ENCODE measurements at places on chromosomes 6 and 20.
A peak's percentile ranks its signal among the peaks of the same experiment; 100 is the strongest.

DNA sequence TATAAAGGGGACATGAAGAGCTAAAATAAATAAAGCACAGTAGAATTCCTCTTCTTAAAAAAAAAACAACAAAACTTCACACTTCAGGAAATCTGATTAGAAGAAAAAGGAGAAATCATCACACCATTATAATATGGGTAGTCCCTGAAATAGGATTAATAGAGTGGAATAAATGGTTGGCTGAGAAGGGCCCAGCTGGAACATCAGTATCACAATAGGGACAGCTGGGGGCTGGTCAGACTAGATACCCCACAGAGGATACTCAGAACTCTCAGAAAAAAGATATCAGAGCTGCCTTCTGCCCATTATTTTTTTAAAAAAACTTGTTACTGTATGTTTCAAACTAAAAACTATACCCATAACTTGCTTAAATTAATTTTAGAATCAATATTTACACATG lies 75.2 kb downstream of the DST start:
- no peak overlapping the region for H3K4me3 ChIP-seq
- peaks cover 8% of the 10 kb centered on the region for H3K36me3 ChIP-seq
- peak; percentile 60 for DNase-seq
- H3K4me1 ChIP-seq = no peaks in the 10 kb centered on the region
- H3K27me3 ChIP-seq = no peaks in the 10 kb centered on the region
- H3K27ac ChIP-seq = no peak overlapping the region

GRCh38 chr6:113809826-113810225 lies 47.3 kb upstream of the MARCKS start:
- no peak overlapping the region for H3K27ac ChIP-seq
- no peaks in the 10 kb centered on the region for H3K4me1 ChIP-seq
- no peaks in the 10 kb centered on the region for H3K27me3 ChIP-seq

DNA sequence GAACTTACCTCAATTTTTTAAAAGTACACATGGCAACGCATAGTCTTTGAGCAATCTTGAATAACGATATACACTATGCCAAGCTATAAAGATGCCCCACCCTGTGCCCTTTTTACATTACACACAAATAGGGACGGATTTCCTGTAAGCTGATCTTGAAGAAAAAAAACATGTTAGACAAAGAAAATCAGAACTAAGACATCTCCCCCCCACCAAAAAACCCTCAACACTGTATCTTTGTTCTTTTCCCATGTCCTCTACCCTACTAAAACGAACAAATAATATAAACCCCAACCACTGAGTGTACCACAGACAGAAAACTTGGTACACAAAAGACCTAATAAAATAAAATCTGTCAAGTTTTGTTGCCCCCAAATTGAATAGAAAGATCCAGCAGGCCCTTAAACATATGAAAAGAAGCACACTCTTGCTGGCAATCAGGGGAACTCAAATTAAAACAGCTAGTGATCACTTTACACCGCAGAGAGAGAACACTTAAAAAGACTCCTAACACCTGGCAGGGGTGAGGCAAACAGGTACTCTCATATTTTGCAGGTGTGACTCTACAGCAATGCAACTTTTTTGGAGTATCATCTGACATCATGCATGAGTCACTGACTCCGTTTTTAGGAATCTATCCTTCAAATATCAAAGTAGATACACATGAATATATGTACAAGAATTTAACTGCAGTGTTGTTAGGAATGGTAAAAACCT lies 29.6 kb downstream of the BACH2 start:
- H3K27ac ChIP-seq = no peak overlapping the region
- no peak overlapping the region for H3K4me3 ChIP-seq
- no peaks in the 10 kb centered on the region for H3K36me3 ChIP-seq
- no peak for DNase-seq

GRCh38 chr6:23213651-23214050 lies 644.3 kb downstream of the HDGFL1 start:
- no peaks in the 10 kb centered on the region for H3K27me3 ChIP-seq
- no peak for DNase-seq
- no peak overlapping the region for H3K4me3 ChIP-seq
- H3K27ac ChIP-seq = no peak overlapping the region
- no peaks in the 10 kb centered on the region for H3K4me1 ChIP-seq

DNA sequence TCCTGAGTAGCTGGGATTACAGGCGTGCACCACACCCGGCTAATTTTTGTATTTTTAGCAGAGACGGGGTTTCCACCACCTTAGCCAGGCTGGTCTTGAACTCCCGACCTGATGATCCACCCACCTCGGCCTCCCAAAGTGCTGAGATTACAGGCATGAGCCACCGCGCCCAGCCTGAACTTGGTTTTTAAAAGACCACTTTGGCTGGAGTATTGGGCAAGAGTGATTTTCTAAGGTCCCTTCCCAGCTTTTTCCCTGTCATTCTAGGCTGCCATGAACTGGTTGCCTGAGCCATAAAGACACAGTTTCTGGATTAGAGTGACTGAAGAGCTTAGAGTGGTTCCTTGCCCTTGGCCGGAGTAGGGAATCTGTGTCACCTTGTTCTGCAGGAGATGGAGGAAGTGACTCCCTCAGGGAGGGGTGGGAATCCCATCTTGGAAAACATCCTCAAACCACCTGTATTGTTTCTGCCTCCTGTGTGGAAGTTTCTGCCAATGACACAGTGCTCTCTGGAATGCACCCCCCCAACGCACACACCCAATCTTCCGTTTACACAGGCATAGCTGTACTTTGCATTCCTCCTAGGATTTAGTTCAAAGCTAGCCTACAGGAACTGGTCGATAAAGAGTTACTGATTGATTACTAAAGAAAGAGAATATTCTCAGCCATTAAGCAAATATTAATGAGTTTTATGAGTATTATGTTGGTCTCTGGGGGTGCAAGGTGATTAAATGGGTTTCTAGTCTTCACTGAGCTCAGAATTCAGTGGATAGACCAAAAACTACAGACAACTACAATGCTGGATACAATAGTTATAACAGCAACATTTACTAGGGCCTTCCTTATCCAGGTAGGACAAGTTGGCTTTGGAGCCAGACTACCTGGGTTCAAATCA lies 18.2 kb downstream of the BCL2L1 start:
- peak overlapping the region; percentile 67 for H3K27ac ChIP-seq
- H3K36me3 ChIP-seq = peaks cover 36% of the 10 kb centered on the region
- H3K27me3 ChIP-seq = no peaks in the 10 kb centered on the region
- no peak for DNase-seq

- DNase-seq = no peak
- H3K27ac ChIP-seq = no peak overlapping the region
- H3K4me3 ChIP-seq = no peak overlapping the region
- no peaks in the 10 kb centered on the region for H3K4me1 ChIP-seq
These were observed 230.9 kb upstream of the DTNBP1 start for GRCh38 chr6:15893556-15894253.

GRCh38 chr6:169165561-169166300 lies 87.9 kb downstream of the THBS2 start:
- H3K27ac ChIP-seq = peak overlapping the region; percentile 10
- no peaks in the 10 kb centered on the region for H3K36me3 ChIP-seq
- DNase-seq = no peak
- no peak overlapping the region for H3K4me3 ChIP-seq

DNA sequence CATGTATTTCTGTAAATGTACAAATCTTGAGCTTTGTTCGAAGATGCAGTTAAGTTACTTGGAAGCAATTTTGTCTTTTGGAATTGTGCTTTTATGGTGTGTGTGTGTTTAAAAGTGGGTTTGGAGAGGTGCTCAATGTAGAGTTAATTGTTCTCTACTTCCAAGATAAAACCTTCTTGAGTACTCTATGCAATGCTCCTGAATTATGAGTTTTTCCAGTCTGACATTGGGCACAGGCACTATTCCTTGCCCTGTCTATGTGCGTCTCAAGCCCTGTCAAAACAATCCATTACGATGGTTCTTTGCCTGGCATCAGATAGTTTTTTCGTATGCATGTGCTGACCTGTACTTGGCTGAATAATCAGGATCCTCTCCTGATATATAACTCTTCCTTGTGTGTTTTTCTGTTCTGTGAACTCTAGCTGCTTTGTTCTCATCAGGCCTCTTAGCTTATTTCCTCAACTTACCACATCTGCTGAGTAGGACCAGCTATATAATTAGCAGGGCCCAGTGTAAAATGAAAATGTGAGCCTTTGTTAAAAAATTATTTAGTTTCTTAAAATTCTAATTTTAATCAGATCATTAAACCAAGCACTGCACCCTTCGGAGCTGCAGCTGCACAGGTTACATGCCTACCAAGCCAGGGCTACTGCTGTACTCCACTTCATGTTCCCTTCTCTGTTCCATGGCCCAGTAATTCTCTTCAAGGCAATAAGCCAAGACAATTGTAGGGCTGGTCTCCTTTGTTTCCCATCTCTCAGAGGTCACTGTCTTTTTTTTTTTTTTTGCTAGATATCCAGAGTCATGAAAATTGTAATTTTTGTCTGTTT lies 160.1 kb downstream of the ZFAND3 start:
- H3K27me3 ChIP-seq = no peaks in the 10 kb centered on the region
- no peak overlapping the region for H3K4me3 ChIP-seq
- no peak overlapping the region for H3K27ac ChIP-seq

- no peak for DNase-seq
- H3K27me3 ChIP-seq = peaks cover 94% of the 10 kb centered on the region
- H3K4me1 ChIP-seq = peaks cover 30% of the 10 kb centered on the region
These were observed 8.0 kb upstream of the NKX2-2 start for GRCh38 chr20:21521596-21522480.

GRCh38 chr20:23456409-23456808 lies 3.7 kb upstream of the CST11 start:
- no peak overlapping the region for H3K27ac ChIP-seq
- H3K27me3 ChIP-seq = no peaks in the 10 kb centered on the region
- H3K36me3 ChIP-seq = no peaks in the 10 kb centered on the region
- DNase-seq = no peak
- no peak overlapping the region for H3K4me3 ChIP-seq

DNA sequence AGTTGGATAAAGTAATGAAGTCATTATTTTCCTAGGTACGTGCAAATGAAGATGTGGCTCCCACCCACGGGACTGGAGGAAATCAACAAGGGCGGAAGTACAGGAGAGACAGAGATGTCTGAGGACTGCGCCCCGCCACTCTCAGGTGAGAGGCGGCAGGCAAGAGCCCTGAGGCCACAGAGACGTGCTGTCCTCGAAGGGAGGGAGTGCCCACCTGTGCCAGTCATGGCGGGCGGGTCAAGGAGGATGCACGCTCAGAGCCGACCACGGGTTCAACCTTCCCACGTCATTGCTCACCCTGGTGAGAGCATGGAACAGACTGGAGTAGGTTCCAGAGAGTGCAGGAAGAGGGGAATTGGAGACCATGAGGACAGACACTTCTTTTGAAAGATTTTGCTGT lies 12.7 kb downstream of the CST8 start:
- H3K27ac ChIP-seq = no peak overlapping the region
- no peaks in the 10 kb centered on the region for H3K36me3 ChIP-seq
- H3K4me3 ChIP-seq = no peak overlapping the region

GRCh38 chr20:3757268-3757667 lies 10.3 kb downstream of the ADISSP start:
- no peak overlapping the region for H3K4me3 ChIP-seq
- peaks cover 22% of the 10 kb centered on the region for H3K4me1 ChIP-seq
- H3K27ac ChIP-seq = no peak overlapping the region
- no peak for DNase-seq

GRCh38 chr6:150251566-150252186 lies 108.8 kb downstream of the PPP1R14C start:
- H3K27ac ChIP-seq = no peak overlapping the region
- peaks cover 2% of the 10 kb centered on the region for H3K4me1 ChIP-seq
- peaks cover 3% of the 10 kb centered on the region for H3K27me3 ChIP-seq
- H3K4me3 ChIP-seq = no peak overlapping the region
- H3K36me3 ChIP-seq = peaks cover 3% of the 10 kb centered on the region
- DNase-seq = no peak

- no peaks in the 10 kb centered on the region for H3K27me3 ChIP-seq
- peaks cover 20% of the 10 kb centered on the region for H3K4me1 ChIP-seq
- no peak for DNase-seq
- peaks cover 32% of the 10 kb centered on the region for H3K36me3 ChIP-seq
- H3K27ac ChIP-seq = no peak overlapping the region
These were observed 41.1 kb downstream of the EZR start for GRCh38 chr6:158778005-158778527.

DNA sequence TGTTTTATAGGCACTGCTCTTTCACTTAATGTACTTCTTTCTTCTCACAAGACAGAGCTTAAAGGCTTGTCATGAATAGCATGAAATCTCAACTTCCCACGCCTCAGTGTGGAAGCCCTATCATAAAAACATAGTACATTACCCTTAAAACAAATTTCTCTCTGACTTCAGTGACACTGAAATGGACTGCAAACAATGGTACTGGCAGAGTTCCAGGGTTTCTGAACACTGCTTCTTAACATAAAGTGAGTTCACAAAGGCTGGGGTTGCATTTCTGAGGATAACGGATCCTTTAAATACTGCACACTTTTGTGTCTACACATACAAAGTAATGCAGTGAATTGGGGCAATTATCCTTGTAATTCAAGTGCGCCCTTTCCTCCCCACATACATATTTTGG lies 32.3 kb upstream of the PLEKHG1 start:
- H3K36me3 ChIP-seq = no peaks in the 10 kb centered on the region
- no peak overlapping the region for H3K4me3 ChIP-seq
- H3K27me3 ChIP-seq = no peaks in the 10 kb centered on the region
- H3K27ac ChIP-seq = peak overlapping the region; percentile 22

- H3K4me3 ChIP-seq = no peak overlapping the region
- no peaks in the 10 kb centered on the region for H3K27me3 ChIP-seq
- no peak overlapping the region for H3K27ac ChIP-seq
- H3K36me3 ChIP-seq = no peaks in the 10 kb centered on the region
- no peak for DNase-seq
These were observed 52.1 kb downstream of the SOD2 start for GRCh38 chr6:159640722-159641482.

- no peak for DNase-seq
- no peaks in the 10 kb centered on the region for H3K4me1 ChIP-seq
- H3K27ac ChIP-seq = no peak overlapping the region
- no peaks in the 10 kb centered on the region for H3K36me3 ChIP-seq
- no peak overlapping the region for H3K4me3 ChIP-seq
These were observed 256.2 kb upstream of the IRAK1BP1 start for GRCh38 chr6:78611102-78611620.

- peaks cover 29% of the 10 kb centered on the region for H3K4me1 ChIP-seq
- H3K4me3 ChIP-seq = no peak overlapping the region
- H3K36me3 ChIP-seq = no peaks in the 10 kb centered on the region
- no peak for DNase-seq
These were observed 174.9 kb upstream of the THBS2 start for GRCh38 chr6:169428532-169428931.

- no peak overlapping the region for H3K27ac ChIP-seq
- H3K27me3 ChIP-seq = no peaks in the 10 kb centered on the region
- peaks cover 12% of the 10 kb centered on the region for H3K36me3 ChIP-seq
- DNase-seq = no peak
These were observed 28.4 kb upstream of the SDHAF4 start for GRCh38 chr6:70538376-70538775.

DNA sequence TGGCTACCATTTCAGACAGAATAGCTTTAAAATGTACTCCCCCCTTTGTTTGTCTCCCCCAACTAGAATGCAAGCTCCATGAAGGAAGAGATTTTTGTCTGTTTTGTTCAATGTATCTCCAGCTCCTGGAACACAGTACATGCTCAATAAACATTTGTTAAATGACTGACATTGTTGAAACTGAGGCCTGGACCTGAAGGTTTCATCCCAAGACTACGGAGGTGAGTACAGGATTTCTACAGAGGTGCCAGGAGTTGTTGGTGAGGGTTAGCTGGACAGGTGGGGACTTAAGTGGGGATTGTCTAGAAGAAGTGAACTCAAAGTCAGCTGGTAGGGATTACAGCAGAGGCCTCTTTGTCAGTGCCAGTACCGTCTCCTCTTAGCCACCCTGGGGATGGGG lies 19.4 kb downstream of the VEGFA start:
- no peak for DNase-seq
- H3K4me1 ChIP-seq = no peaks in the 10 kb centered on the region

All from spinal cord (tissue), 10 donors.